Caudate nucleus (tissue), 63 donors: ENCODE measurements at places on chromosomes 3 and 15.

GRCh38 chr15:38247336-38247735 lies 5.3 kb upstream of the SPRED1 start:
- DNase-seq = no peak

GRCh38 chr15:40070608-40071218 lies 31.7 kb upstream of the SRP14 start:
- DNase-seq = no peak

- no peak for DNase-seq
Measured at GRCh38 chr3:23096041-23096440, 107.1 kb upstream of the UBE2E2 start.

DNA sequence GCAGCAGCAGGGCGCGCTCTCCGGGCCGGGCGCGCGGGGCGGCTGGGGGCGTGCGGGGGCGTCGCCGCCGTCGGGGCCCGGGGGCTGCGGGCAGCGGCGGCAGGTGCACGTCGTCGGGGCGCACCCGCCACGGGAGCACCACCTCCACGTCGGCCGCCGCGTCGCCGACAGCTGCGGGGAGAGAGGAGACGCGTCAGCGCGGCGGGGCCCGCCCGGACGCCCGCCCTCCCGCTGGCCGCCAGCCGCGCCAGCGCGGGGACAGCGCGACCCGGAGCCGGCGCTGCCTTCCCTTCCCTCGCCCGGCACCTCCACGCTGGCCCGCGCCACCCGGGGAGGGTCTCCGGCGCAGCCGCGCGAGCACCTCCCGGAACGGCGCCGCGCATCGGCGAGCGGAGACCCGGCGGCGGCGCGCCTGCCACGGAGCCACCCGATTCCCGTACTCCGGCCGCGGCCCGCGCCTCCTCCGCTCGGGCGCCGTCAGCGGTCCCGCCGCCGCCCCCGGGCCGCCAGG lies 481 bp downstream of the ADAMTS17 start:
- DNase-seq = no peak

DNA sequence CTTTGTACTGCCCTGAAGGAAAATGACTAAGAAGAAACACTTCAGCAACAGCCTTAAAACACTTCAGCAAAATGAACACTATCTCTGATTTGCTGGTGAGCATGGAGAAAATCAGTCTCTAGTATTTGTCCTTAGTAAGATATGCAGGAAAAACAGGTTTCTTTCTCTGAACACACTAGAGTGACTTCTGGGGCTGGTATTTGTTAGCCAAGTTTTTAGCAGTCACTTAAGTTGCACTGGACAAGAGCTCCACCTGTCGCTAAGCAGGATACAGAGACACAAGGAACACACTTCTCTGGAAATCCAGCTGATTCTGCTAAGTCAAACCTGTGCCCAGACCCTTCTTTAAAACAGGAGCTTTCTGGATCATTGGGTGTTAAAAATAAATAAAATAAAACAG lies 65.3 kb downstream of the CHAC1 start:
- no peak for DNase-seq

GRCh38 chr3:159914426-159914825 lies 74.2 kb upstream of the IL12A start:
- DNase-seq = no peak

DNA sequence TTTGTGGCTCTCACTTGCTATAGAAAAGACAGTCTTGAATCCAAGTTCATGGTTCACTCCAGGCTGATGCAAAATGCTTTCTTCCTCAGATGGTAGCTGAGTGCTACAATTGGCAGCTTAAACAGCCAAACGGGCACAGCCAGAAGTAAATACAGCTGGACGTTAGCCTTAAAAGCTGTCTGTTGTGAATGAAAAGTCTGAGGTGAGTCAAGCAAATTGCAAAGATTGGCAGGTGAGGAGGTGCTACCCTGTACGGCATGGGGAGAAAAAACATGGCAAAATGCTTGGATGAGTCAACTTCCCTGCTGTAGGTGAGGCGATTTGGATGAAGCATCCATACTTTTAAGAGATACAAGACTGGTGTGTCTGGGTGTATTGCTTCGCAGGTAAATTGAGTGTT lies 40.5 kb downstream of the IL5RA start:
- no peak for DNase-seq

- no peak for DNase-seq
Measured at GRCh38 chr15:77192451-77192850, 121.5 kb upstream of the TSPAN3 start.

DNA sequence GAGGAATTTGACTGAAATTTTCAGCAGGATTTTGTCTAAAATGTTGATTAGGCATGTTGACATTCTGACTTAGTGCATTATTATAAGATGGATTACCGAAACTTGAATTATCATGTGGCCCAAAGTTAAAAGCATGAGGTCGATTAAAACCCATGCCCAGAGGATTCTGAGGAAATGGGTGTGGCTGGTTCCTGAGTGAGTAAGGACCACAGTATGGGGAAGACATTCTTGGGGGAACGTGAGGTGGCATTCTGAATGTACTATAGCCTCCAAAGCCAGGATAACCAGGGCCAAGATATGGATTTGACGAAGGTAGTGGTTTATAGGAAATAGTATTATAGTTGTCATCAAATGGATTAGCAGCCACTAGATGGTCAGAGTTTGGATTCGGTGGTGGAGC lies 38.7 kb upstream of the DNAAF4 start:
- DNase-seq = no peak

GRCh38 chr3:48612309-48612708 lies 2.9 kb upstream of the UQCRC1 start:
- DNase-seq = no peak

- no peak for DNase-seq
Measured at GRCh38 chr3:169661361-169662131, 2.0 kb downstream of the MECOM start.

- DNase-seq = no peak
Measured at GRCh38 chr3:97983933-97984491, 11.8 kb upstream of the RIOX2 start.

DNA sequence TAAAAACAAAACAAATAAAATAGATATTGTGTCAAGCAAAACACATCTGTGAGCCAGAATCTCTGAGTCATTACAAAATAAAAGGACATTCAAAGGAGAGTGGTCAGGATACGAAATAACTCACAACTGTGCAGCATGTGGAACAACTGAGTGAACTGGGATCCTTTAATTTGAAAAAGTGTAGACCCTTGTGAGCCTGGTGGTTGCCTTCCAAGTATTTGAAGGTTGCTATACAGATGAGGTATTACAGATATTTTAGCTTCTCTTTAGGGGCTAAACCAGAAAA lies 26.7 kb downstream of the KCNMB2 start:
- no peak for DNase-seq

- DNase-seq = no peak
Measured at GRCh38 chr3:16382845-16383244, 117.8 kb downstream of the OXNAD1 start.

DNA sequence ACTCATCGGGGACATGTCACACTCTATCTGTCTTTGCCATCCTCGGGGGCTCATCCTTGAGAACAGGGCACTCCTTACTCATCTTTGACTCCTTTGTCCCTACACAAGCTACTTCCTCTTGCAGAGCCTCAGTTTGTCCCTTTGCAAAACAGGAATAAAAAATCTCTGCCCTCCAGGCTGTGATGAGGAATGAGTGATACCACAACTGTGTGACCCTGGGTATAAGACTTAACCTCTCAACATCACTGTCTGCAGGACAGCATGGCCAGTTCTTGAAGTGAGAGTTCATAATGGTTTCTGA lies 48.5 kb downstream of the IQSEC1 start:
- DNase-seq = no peak

DNA sequence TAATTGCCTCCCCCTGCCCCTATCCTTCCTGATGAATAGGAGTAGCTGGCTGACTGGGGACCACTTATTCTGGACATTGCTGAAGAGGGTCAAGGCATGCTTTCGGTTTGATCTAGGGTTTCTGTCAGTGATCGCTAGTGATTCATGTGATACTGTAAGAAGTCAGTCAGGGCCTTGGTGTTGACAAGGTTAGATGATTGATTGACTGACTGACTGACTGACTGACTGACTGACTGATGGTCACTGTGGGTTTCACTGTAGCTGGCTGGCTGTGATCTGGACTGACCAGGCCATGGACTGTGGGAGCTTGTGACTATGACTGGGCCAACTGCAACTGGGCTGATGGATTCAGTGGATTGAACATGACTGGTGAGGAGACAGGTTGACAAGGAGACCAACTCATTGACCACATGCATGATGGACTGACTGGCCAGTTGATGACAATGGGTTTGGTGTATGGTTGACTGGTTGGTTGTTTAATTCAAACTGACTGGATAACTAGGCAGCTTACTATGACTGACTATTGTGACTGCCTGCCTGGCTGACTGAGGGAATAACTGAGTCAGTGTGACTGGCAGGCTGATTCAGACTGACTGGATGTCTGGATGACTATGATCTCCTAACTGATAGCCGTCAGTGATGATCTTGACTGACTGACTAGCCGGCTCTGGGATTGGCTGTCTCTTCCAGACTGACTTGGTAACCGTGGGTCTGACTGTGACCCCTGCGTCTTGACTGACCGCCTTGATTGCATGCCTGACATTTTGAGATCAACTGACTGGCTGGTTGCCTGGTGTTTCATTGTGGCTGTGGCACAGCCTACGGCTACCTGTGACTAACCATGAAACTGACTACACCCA lies 509.9 kb downstream of the SHQ1 start:
- no peak for DNase-seq

GRCh38 chr15:90585863-90586262 lies 56.1 kb downstream of the CRTC3 start:
- no peak for DNase-seq

DNA sequence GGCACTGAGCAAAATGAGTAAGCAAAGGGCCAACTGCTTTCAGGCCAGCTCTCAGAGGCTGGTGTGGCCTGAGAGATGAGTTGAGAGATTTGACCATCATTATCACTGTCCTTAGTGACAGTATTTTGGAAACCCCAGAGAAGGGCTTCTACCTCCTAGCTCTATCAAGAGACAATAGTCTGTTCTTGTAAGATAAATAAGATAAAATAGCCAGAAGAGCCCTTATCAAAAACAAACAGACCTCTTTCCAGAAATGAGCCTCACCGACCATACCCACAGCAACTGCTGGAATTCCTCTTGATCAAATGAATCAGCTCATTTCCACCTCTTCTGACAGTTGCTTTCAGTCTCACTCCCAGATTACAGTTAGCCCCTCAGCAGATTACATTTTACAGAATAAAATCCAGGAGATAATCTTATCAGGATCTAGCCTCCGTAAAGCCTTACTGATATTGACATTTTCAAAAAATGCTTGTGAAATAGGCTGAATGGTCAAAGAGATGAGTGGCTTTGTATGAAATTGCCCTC lies 4.5 kb downstream of the HDC start:
- DNase-seq = no peak

DNA sequence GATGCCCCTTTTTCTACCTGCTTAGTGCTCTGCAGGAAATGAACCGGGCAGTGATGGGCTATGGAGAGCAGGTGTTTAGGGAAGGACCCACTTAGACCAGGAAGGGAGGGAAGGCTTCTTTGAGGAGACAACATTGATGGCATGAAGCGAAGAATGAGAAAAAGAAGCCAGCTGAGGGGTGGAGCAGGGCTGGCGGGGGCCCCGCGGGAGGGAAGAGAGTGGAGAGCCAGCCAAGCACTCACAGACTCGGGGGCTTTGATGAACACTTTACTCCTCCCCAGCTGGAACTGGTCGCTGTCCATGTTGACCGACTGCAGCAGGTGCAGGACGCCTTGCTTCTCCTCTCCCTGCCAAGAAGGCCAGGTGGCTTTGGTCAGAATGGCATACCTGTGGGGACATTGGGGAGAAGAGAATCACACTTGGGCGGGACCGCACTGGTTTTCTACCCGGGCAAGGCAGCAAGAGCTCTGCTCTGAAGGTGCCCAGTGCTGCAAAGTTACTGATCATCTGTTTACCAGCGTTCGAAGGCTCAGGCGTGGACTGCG lies 28.4 kb upstream of the LDHAL6B start:
- no peak for DNase-seq

GRCh38 chr3:57805674-57806073 lies 49.6 kb downstream of the SLMAP start:
- DNase-seq = no peak

DNA sequence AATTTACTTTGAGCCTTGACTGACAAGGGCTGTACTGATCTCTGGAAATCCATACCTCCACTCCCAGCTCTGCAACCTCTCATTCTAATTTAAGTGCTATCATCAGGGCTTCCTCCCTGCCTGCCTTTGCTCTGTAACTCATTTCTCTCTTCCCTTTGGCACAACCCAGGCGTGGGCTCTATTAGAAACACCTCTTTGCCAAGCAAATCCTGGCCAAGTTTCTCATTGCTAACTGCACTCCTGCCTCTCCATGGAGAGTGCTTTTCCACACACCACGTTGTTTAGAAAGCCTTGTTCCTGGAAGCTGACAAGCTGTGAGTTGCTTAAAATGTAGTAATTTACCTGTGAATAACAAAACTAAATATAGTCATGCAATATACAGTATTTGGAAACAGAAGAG lies 20.1 kb upstream of the FSTL1 start:
- DNase-seq = no peak

- no peak for DNase-seq
Measured at GRCh38 chr15:74555192-74555591, 14.2 kb downstream of the ARID3B start.

DNA sequence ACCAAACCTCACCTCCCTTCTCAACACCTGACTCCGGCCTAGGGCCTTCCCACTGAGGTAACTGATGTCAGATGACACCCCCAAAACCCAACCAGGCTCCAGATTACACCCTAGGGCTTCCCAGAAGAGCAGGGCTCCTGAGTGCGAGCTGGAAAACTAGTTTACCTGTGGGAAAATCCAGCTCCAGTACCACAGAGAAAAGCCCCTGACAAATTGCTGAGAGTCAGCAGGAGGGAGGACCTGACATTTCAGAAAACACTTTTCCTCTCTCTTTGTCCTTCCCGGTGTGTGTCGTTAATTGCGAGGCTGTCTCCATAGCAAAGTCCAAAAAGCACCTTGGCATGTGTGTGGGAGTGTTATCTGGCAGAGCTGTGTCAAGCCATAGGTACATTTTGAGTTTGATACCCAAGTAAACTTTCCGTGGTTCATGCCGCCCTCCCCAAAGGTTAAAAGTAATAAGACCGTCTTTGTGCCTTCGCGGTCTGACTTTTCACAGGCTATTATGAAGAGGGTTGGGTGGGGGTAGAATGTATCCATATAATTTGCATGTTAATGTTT lies 79.8 kb upstream of the FNDC3B start:
- DNase-seq = no peak

- no peak for DNase-seq
Measured at GRCh38 chr3:181847276-181847675, 135.6 kb downstream of the SOX2 start.

DNA sequence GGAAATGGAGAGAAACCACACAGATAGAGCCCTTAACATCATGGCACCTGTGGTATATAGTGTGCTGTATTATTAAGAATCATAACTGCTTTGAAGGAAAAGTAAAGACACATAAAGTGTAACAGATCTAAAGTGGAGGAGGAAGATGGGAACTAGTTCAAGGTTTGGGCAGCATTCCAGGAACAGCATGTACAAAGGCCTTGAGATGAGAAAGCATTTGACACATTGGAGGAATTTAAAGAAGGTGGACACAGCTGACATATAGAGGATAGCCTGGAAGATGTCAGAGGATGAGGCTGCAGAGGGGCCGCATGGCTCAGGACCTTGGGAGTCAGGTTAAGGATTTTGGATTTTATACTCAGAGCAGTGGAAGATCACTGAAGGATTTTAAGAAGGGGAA lies 39.0 kb downstream of the LRTM1 start:
- no peak for DNase-seq

- DNase-seq = no peak
Measured at GRCh38 chr3:17936736-17937480, 194.5 kb upstream of the TBC1D5 start.

GRCh38 chr15:36371509-36371908 lies 207.9 kb upstream of the CDIN1 start:
- DNase-seq = no peak
